ENCODE measurements at places on chromosomes 5 and 9.

DNA sequence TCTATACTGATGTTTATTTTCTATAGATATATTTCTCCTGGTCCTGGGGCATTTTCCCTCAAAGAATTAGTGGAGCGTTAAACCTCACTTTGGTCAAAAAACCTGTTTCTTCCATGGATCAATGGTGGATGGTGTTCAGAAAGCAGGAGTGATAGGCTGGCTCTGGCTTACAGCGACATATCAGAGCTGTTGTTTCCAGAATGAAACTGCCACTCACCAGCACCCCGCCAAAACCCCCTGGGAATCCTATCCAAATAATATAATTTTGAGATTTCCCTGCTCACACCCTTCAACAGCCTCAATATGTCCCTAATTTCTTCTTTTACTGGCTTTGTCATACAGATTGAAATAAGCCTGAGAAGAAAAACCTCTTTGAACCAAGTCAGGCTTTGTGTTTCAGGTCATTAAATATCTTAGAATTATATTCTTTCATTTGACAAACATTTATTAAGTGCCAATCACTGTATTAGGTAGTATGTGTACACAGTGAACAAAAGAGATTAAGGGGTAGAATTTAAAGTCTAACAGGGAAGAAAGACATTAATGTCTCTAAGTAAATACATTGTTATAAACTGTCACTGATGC is 144.5 kb upstream of the GPR151 start:
- DNase-seq: no peak

DNA sequence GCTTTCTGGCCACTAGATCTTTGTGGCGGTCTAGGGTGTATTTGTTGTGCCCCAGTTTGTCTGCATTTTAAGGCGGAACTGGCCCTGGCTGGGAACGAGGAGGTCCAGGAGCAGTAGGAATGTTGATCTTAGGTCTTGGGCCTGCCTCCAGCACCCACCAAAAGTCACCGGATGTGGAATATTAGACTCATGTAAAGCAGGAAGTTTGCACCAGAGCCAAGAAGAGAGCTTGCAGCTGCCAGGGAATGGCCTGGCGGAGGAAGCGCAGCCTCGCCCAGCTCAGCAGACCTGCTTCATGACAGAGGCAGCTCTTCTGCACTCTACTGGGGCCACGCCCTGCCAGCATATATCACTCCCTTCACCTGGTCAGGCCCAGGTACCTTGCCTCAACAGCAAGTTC is 3.3 kb downstream of the GPX3 start:
- DNase-seq: no peak

DNA sequence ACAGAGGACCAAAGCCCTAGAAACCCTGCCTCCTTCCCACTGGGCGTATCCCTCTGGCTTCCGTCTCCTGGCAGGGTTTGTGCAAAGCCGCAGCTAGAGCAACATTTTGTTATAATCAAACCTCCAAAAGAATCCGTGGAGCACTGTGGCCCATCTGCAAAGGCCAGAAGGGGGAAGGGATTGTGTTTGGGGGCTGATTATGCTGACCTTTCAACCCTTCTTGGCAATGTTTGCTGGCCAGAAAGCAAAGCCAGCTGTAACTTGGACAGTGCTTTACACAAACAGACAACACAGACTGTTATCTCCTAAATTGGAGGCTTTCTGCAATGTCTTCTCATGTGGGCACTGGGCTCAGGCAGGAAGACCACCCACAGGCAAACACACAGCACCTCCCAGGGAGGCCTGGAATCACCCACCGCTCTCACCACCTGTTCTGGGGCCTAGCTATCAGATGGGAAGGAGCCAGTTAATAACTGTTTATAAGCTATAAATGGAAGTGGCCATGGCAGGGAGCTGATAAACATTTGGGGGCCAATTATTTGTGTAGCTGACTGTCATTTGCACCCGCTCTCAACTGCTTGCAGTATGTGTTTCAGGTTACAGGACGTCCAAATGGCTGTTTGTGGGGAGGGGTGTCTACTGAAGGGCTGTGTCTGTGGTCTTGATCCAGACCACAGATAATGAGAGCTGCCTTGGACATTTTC is 121.6 kb upstream of the ERCC6L2 start:
- no peak for DNase-seq

DNA sequence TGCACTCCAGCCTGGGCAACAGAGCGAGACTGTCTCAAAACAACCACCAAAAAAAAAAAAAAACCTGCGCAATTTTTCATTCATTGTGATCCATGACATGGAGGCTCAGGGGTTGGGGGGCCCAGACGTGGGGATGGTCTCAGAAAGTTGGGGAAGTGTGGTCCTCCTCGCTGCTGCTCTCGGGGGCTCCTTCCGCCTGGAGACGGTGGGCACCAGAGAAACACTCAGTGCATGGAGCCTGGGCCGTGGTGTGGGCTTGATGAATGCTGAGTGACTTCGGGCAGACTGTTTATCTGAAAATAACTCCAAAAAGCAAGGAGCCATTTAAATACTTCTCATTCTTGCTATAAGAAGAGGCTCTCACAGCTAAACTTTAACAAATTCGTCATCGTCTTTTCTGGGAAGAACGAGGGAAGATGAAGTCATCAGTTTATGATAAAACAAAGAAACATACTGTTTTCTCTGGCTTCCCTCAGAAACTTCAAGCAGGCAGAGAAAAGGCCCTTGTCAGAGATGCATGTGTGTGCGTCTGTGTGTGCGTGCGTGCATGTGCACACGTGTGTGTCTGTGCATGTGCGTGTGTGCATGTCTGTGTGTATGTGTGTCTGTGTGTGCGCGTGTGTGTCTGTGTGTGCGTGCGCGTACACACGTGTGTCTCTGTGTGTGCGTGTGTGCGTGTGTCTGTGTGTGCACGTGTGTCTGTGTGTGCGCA is 35.0 kb downstream of the RASGEF1C start:
- no peak for DNase-seq

DNA sequence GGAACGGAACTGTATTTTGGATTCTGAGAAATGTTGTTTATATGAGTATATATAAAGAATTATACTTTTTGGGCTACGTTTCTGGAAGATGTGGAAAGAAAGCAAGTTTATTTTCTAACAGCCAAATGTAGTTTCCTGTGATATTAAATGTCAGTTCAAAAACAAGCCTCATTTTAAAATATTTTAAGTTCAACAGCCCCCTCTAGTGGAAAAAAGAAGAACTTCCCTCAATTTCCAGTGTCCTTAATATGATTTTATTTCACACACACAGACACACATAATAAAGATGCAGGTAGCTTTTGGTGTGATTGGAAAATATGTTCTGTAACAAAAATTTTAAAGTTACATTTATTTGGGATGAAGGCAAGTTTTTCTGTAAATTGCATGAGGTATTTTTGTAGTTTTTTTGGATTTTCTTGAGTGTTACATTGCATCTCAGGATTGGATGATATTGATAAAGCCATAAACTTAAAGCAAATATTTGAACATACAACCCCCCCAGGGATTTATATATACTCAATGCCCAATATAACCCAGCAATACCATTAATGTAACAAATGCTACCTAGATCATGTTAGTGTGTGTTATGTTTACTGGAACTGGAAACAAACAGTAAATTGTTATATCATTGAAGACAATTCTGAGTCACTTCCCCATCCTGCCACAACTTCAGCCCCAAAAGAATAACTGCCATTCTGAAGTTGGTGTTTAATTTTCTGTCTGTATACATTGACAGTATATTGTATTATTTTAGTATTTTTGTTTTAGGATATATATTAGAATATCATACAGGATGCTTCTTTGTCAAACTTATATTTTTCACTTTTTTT is 54.0 kb downstream of the CCDC171 start:
- no peak for DNase-seq

DNA sequence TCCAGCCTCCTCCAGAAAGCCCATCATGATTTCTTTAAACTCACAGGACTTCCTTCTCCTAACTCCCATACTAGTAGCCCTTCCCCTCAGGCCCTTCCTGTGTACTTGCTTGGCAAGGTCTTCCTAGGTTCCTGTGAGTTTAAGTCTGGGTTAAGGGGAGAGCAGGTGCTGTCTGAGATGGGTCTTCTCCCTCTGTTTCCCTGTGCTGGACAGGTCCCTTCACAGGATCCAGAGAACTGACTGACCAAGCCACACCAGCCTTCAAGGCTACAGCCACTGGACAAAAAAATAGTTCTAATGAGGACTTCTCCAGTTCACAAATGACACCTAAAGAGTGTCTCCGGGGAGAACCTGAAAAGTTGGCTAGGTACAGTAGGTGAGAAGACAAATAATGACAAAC is 29.5 kb upstream of the MYORG start:
- DNase-seq: no peak

- no peak for DNase-seq
These were observed 265.4 kb upstream of the VLDLR start for GRCh38 chr9:2356041-2356790.

- DNase-seq: no peak
These were observed 149.6 kb upstream of the ELL2 start for GRCh38 chr5:96111080-96111756.

GRCh38 chr5:131384616-131385214 is 120.9 kb downstream of the CDC42SE2 start:
- no peak for DNase-seq

- peak; percentile 36 for DNase-seq
These were observed 795 bp upstream of the PJA2 start for GRCh38 chr5:109410389-109411148.

DNA sequence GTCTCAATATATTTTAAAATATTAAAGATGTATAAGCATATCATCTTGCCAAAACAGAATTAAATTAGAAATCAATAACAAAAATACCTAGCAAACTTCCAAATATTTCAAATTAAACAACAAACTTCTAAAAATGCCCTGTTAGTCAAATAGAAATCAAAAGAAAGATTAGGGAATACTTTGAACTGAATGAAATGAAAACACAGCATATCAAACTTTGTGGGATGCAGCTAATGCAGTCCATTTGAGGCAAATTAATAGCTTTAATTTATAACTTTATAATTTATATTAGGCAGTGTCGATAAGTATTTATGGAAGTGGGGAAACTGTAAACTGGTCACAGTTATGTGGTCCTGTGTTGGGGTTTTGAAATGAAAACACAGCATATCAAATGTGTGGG is 17.1 kb downstream of the SLC6A3 start:
- no peak for DNase-seq

GRCh38 chr5:30113542-30113941 is 1079.9 kb upstream of the CDH6 start:
- DNase-seq: no peak

DNA sequence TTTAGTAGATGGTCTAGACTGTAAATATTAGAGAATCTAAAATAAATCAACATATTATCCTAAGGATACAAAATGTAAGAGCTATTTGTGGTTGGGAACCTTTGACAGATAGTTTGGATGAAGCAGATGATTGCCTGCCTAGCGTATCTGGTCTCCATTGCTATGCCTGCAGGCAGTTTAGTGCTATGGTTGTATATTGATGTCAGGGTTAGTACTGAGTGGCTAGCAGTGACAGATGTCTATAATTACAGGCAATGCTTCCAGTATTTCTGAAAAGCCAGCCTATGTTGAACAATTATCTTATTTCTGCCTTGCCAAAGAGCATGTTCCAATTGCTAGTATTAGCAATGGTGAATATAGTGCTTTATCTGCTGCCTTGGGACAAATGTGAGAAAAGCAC is 151.3 kb upstream of the TLX3 start:
- DNase-seq: no peak

DNA sequence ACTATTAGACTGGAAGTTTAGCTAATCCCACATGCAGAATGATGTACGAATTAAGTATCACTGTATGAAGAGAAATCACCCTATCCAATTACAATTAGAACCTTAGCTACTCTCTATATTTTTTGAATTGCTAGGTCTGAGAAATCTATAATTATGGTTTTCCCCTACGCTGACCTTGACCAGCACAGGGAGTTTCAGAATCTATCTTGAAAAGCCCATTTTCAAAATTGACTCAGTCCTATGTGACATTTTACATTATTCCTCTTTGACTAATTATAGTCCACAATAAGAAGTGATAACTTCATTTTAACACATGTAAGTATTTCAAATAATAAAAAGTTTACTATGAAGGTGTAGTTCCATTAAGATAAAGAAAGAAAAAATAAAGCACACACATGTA is 21.5 kb downstream of the NUDT12 start:
- DNase-seq: no peak

DNA sequence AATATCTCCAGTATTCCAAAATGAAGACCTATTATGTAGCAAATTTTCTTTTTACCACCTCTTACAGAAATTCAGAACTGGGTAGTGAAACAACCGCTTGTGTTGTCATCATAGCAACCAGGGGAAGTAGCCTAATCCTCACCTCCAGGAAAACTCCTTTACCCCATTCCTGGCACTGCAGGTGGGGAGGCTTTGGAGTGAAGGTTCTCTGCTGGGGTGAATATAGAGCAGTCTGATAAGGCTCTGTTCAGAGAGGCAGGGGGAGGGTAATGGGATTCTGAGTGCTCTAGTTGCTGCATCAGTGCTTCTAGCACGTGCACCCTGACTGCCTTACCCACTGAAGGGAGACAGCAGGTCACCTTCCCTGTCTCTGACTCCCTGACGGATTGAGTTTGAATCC is 116.2 kb downstream of the MAN2A1 start:
- DNase-seq: no peak

DNA sequence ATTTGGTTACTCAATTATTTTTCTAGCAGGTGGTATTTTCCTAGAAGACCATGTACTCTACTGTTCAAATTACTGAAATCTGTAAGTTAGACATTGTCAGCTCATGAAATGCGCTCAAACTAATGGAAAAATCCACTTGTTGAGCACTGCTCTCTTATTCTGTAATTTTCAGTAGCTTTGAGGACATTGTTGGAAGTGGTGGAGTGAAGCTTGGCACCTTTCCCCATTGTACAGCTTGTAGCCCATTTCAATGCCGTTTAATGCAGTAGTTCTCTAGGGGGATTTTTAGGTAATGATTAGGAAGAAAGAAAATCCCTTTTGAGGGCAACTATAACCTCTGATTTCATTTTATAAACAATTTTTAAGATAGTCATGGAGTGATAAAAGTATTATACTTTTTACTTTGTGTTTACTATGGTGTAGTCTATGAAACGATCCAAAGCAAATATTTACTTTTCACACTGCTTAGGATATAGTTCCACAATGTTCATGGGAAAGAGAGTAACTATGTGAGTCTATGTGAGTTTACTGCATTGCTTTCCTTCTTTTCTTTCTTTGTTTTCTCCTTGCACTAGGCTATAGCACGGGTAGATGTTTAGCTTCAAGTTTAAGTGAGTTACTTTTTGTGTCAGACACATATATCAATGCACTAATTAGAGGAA is 165.8 kb upstream of the ANKH start:
- DNase-seq: no peak

DNA sequence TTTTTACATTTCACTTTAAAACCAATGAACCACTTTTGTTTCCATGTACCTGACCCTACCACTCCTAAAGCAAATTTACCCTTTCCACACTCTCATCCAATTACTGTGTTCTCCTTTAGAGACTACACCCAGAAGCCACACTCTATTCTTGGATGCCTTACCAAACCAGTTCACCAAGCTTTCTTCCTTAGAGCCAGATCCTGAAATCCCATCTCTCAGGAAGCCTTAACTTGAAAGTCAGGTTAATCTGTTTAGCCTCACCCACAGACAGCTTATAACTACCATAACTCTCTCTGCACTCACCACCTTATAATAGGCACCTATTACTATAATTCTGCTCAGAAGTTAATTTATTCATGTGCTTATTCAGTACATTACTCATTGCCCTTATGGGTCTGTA is 4.3 kb downstream of the CSNK1A1 start:
- DNase-seq: no peak
